NCI-H226 (cell line): ENCODE measurements at places on chromosomes 6 and 20.

GRCh38 chr6:45584127-45584526 is 206.4 kb upstream of the SUPT3H start:
- no peak for DNase-seq

DNA sequence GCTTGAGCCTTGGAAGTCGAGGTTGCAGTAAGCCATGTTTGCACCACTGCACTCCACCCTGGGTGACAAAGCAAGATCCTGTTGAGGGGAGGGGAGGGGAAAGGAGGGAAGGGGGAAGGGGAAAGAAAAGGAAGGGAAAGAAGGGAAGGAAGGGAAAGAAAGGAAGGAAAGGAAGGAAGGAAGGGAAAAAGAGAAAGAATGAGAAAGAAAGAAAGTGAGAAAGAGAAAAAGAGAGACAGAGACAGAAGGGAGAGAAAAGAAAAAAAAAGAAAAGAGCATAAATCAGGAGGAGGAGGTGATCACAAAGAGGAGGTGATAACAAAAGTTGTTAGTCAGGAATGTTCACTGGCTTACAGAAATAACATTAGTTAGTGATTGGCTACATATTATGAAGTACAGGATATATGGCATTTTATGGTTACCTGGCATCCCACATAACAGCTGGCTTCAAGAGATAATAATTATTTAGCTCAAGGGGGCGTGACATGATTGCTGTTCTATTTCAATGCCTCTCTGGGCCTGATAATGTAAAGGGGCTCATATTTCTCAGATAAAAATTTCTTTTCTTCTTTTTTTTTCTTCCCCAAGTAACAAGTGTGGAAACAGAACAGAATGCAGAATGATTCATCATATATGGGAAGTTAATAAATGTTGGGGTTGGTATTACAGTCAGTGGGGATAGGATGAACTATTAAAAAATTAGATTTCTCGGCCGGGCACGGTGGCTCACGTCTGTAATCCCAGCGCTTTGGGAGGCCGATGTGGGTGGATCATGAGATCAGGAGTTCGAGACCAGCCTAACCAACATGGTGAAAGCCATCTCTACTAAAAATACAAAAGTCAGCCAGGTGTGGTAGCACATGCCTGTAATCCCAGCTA is 27.1 kb downstream of the SAMHD1 start:
- no peak for DNase-seq

DNA sequence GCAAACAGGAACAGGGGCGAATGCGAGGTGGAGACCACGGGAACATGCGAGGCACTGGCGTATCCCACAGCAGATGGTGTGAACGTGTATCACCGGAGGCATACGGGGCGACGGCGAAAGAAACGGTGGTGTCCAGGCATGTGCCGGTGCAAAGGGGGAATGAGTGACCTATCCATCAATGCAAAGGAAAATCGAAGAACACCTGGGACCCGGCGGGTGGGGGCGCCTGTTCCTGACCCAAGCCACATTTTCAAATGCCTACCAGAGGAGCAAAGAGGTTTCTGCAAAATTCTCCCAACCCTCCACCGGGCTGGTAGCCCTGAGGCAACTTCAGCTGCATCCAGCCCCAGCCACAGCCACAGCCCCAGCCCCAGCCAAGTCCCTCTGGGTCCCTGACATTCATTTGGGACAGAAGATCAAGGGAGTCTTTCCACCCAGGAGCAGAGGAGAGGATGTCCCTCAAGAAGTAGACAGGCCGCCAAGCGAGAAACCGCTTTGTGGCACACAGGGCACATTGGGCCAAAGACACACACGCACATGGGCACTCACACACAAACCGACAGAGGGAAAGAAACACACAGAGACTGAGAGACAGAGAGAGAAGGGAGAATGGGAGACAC is 164.0 kb upstream of the ZNF337 start:
- DNase-seq: no peak

GRCh38 chr6:78947962-78948361 is 80.6 kb downstream of the IRAK1BP1 start:
- DNase-seq: peak; percentile 22

- DNase-seq: no peak
These were observed 398.3 kb downstream of the UTRN start for GRCh38 chr6:144683216-144684070.

DNA sequence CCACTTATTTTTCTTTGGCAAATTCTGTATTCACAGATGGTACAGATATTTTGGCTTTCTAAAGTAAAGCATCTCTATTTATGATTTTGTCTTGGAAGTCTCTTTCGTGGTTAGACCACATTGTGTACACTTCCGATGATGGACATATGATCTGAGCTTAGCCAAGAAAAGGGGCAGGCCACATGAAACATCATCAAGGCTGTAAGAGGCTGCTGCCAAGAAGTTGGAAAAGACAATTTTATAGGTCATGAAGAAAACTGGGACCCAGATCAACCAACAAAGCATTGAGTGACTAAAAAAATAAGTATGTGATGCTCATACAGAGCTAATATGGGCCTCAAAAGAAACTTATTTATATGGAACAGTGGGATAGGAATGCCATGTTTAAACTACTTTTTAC is 266.4 kb downstream of the HAO1 start:
- DNase-seq: no peak

- no peak for DNase-seq
These were observed 104.3 kb downstream of the RNF144B start for GRCh38 chr6:18491308-18492045.
